Prostate gland (tissue), 2 donors: ENCODE measurements at places on chromosomes 11 and 22.

DNA sequence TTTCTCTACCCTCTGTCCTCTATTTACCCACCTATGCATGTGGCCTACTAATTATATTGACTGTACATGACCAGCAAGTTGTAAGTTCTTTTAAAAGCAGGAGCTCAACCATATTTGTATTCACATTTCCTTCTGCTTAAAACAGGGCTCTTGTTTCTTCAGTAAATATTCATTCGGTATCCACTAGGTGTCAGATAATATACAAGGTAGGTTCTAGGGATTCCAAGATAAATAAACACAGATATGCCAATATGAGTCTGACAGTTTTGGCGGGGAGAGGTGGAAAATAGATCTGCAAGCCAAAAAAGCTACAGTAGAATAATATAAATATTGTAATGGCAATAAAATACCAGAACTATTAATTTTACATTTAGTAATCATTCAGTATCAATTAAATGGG lies 15.3 kb upstream of the RAB30 start:
- H3K36me3 ChIP-seq: no peaks in the 10 kb centered on the region
- no peak overlapping the region for H3K27ac ChIP-seq
- H3K4me1 ChIP-seq: peaks cover 5% of the 10 kb centered on the region
- H3K4me3 ChIP-seq: no peak overlapping the region

GRCh38 chr11:44366741-44367140 lies 56.8 kb upstream of the ALX4 start:
- no peaks in the 10 kb centered on the region for H3K36me3 ChIP-seq
- no peak overlapping the region for H3K4me3 ChIP-seq
- H3K4me1 ChIP-seq: no peaks in the 10 kb centered on the region
- H3K27ac ChIP-seq: no peak overlapping the region
- no peak for DNase-seq
- H3K27me3 ChIP-seq: no peaks in the 10 kb centered on the region

GRCh38 chr22:42269432-42270175 lies 849 bp downstream of the TCF20 start:
- peak overlapping the region; percentile 94 for H3K4me3 ChIP-seq
- peak overlapping the region; percentile 86 for H3K27ac ChIP-seq
- H3K36me3 ChIP-seq: no peaks in the 10 kb centered on the region
- no peaks in the 10 kb centered on the region for H3K4me1 ChIP-seq
- peak; percentile 72 for DNase-seq
- H3K27me3 ChIP-seq: no peaks in the 10 kb centered on the region

DNA sequence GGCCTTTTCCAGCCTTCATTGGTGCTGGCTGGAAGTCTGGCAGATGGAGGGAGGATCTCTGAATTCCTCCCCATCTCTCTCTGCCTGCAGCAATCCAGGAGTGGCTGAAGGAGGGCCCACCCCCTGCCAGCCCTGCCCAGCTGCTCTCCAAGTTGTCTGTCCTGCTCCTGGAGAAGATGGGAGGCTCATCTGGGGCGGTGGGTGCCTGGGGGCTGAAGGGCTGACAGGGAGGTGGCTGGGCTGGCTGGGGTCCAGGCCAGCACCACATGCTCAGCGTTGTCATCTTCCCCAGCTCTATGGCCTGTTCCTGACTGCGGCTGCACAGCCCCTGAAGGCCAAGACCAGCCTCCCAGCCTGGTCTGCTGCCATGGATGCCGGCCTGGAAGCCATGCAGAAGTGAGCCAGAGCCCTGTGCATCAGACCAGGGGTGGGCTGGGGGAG lies 12.2 kb downstream of the TKFC start:
- H3K36me3 ChIP-seq: peaks cover 9% of the 10 kb centered on the region
- H3K27me3 ChIP-seq: no peaks in the 10 kb centered on the region
- H3K4me3 ChIP-seq: no peak overlapping the region
- DNase-seq: no peak
- H3K27ac ChIP-seq: no peak overlapping the region

- H3K4me1 ChIP-seq: no peaks in the 10 kb centered on the region
- H3K4me3 ChIP-seq: no peak overlapping the region
- no peaks in the 10 kb centered on the region for H3K36me3 ChIP-seq
- no peak overlapping the region for H3K27ac ChIP-seq
- H3K27me3 ChIP-seq: no peaks in the 10 kb centered on the region
These were observed 28.9 kb downstream of the CUL5 start for GRCh38 chr11:108037636-108038035.

GRCh38 chr22:31155422-31155821 lies 4.6 kb upstream of the RNF185 start:
- peak overlapping the region; percentile 46 for H3K27ac ChIP-seq
- H3K36me3 ChIP-seq: no peaks in the 10 kb centered on the region
- H3K4me3 ChIP-seq: no peak overlapping the region
- no peaks in the 10 kb centered on the region for H3K4me1 ChIP-seq
- DNase-seq: no peak
- H3K27me3 ChIP-seq: no peaks in the 10 kb centered on the region

GRCh38 chr11:20600551-20600950 lies 1.1 kb downstream of the SLC6A5 start:
- H3K27ac ChIP-seq: no peak overlapping the region
- no peak for DNase-seq
- no peaks in the 10 kb centered on the region for H3K36me3 ChIP-seq
- H3K4me1 ChIP-seq: no peaks in the 10 kb centered on the region
- H3K4me3 ChIP-seq: no peak overlapping the region

GRCh38 chr11:87861030-87861429 lies 314.2 kb downstream of the RAB38 start:
- no peaks in the 10 kb centered on the region for H3K27me3 ChIP-seq
- no peak for DNase-seq
- H3K27ac ChIP-seq: no peak overlapping the region
- H3K4me3 ChIP-seq: no peak overlapping the region
- H3K4me1 ChIP-seq: no peaks in the 10 kb centered on the region

DNA sequence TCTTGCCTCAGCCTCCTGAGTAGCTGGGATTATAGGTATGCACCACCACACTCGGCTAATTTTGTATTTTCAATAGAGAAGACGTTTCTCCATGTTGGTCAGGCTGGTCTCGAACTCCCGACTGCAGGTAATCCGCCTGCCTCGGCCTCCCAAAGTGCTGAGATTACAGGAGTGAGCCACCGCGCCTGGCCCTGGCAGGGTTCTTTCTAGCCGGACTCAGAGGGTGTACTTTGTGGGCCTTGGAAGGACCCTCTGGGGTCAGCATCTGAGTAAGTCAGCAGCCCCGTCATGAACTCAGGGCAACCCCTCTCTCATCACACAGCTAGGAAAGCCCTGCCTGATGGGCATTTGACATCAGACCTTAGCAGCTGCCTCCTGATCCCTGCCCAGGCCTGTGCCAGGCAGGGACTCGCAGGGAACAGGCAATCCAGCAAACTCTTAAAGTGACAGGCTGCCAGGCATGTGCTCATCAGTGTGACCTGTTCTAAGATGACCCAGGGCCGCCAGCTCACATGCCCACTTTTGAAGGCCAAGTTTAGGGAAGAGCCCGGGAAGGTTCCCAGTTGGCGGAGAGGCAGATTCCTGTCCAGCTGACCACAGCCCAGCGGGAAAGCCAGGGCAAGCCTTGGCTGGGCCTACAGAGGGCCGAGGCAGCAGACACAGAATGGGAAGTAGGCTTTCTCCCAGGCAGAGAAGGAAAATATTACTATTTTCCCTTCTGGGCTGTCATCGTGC lies 92.9 kb downstream of the MORC2 start:
- no peak overlapping the region for H3K27ac ChIP-seq
- H3K4me3 ChIP-seq: no peak overlapping the region
- DNase-seq: no peak
- H3K27me3 ChIP-seq: no peaks in the 10 kb centered on the region
- no peaks in the 10 kb centered on the region for H3K4me1 ChIP-seq

- no peaks in the 10 kb centered on the region for H3K36me3 ChIP-seq
- no peak overlapping the region for H3K4me3 ChIP-seq
- DNase-seq: no peak
- no peak overlapping the region for H3K27ac ChIP-seq
These were observed 2.4 kb upstream of the HEPHL1 start for GRCh38 chr11:94018721-94019120.

DNA sequence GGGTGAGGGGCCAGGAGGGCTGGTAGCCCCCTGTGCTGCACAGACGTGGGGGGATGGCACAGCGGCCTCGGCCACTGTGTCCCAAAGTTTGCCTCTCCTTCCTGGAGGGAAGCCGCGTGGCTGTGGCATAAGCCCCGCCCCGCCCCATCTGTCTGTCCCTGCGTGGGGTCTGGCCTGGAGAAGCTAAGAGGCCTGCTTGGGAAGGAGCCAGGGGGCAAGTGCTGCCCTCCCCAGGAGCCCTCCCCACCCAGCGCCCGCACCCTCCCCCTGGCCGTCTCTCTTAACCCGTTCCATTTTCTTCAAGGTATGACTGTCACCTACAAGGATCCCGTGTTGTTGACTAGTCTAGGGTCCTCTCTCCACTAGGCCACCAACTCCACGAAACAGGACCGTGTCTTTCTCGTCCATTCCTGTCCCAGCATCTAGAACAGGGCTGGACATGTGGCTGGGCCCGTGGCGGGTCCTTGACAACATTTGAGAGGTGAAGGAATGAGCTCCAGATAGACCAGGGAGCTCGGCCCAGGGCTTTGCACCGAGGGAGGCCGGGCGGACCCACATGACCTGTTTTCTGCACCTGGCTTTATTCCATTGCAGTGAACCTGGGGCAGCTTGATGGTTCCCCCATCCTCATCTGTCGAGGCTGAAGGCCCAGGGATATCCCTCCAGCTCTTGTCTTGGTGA lies 428.0 kb downstream of the TBC1D22A start:
- H3K4me3 ChIP-seq: no peak overlapping the region
- no peak overlapping the region for H3K27ac ChIP-seq
- no peaks in the 10 kb centered on the region for H3K27me3 ChIP-seq
- no peaks in the 10 kb centered on the region for H3K4me1 ChIP-seq

DNA sequence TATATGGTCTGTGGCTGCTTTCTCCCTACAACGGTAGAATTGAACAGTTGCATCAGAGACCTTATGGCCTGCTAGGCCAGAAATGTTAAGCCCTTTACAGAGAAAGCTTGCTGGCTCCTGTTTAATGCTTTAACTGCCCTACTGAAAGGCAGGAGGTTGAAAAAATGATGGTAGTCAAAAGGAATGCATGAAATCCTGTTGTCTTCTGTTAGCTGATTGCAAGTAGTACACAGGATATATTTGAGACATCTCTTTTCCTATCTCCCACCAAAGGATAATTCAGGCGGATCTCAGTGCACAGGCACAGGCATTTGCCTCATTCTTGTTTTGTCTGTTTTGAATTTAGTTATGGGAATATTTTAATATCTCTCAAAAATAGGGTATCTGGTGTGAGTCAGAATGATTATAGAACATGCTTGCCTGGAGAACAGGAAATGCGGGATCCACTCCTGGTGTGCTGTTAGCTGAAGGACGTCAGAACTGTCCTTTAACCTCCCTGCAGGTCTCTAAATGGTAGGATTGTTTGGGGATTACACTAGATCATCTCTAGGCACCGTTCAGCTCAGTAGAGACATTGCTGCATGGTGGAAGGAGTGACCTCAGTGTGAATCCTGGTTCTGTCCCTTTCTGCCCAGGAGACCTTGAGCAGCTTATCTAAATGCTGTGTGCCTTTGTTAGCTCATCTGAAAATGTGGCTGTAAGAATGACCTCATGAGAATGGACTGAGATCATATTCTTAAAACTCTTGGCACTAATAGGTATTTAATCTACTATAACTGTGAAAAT lies 49.5 kb downstream of the PACS1 start:
- no peak overlapping the region for H3K4me3 ChIP-seq
- H3K4me1 ChIP-seq: no peaks in the 10 kb centered on the region
- no peaks in the 10 kb centered on the region for H3K27me3 ChIP-seq
- DNase-seq: no peak
- no peaks in the 10 kb centered on the region for H3K36me3 ChIP-seq

- DNase-seq: peak; percentile 60
- peak overlapping the region; percentile 77 for H3K27ac ChIP-seq
- H3K4me1 ChIP-seq: peaks cover 8% of the 10 kb centered on the region
- H3K36me3 ChIP-seq: no peaks in the 10 kb centered on the region
These were observed 812 bp downstream of the FADD start for GRCh38 chr11:70203751-70204465.

- H3K36me3 ChIP-seq: no peaks in the 10 kb centered on the region
- no peak for DNase-seq
- H3K27me3 ChIP-seq: no peaks in the 10 kb centered on the region
- H3K4me1 ChIP-seq: no peaks in the 10 kb centered on the region
- no peak overlapping the region for H3K4me3 ChIP-seq
These were observed 6.8 kb upstream of the CAT start for GRCh38 chr11:34431979-34432378.

GRCh38 chr11:46253258-46254132 lies 24.0 kb upstream of the CREB3L1 start:
- H3K36me3 ChIP-seq: no peaks in the 10 kb centered on the region
- H3K4me3 ChIP-seq: no peak overlapping the region
- DNase-seq: no peak
- no peaks in the 10 kb centered on the region for H3K27me3 ChIP-seq

GRCh38 chr11:111253131-111253530 lies 7.6 kb downstream of the POU2AF2 start:
- no peaks in the 10 kb centered on the region for H3K4me1 ChIP-seq
- no peak for DNase-seq
- no peak overlapping the region for H3K4me3 ChIP-seq
- no peaks in the 10 kb centered on the region for H3K27me3 ChIP-seq
- H3K36me3 ChIP-seq: no peaks in the 10 kb centered on the region

DNA sequence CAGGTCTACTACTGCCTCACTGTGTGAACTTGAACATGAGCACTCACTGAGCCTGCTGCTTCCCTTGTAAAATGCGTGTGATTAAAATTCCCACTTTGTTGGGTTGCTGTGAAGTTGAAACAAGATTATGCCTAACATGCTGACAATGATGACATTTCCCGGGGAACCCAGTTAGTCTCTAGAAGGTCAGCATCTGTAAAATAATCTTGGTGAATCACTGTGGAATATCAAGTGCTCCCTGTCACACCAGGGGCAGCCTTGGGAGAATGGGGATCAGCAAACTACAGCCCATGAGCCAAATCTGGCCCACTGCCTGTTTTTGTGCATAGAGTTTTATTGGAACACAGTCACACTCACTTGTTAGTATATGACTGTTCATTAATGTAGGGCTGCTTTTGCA lies 335.2 kb downstream of the MIAT start:
- no peak overlapping the region for H3K4me3 ChIP-seq
- H3K4me1 ChIP-seq: no peaks in the 10 kb centered on the region
- no peak for DNase-seq
- H3K27ac ChIP-seq: no peak overlapping the region
- no peaks in the 10 kb centered on the region for H3K27me3 ChIP-seq

DNA sequence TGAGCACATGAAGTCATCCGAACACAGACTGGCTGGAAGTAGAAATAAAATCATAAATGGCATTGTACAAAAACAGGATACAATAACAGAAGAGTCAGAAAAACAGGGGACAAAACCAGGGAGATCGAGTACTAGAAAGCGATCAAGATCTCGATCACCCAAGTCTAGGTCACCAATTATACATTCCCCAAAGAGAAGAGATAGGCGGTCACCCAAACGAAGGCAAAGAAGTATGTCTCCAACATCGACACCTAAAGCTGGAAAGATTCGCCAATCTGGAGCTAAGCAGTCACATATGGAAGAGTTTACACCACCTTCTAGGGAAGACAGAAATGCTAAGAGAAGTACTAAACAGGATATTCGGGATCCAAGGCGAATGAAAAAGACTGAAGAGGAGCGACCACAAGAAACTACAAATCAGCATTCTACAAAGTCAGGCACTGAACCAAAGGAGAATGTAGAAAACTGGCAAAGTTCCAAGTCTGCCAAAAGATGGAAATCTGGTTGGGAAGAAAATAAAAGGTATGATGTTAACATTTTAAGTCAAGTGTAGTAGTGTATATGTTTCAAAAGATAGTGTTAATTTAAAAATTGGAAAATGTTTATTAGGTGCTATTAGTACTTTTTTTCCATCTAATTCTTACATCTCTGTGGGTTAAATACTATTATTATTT lies 9.4 kb downstream of the PCF11 start:
- peaks cover 11% of the 10 kb centered on the region for H3K4me1 ChIP-seq
- no peak overlapping the region for H3K4me3 ChIP-seq
